NCI-H1105 (cell line): ENCODE measurements at places on chromosomes 16 and 17.
A peak's percentile ranks its signal among the peaks of the same experiment; 100 is the strongest.

DNA sequence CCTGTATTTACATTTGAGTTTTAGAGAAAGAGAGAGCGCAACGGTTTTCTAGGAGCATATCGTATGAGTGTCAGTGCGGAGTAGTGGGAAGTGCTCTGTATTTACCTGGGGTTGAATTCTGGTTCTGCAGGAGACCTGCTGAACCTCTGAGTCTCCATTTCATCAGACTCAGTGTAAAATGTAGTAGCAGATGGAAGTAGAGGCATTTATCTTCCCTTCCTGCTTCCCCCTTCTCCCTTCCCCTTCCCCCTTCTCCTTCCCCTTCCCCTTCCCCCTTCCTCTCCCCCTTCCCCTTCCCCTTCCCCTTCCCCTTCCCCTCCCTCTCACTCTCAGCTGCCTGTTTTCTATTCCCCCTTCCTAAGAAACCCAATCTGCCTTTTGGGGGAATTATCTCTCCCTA lies 426.9 kb downstream of the NPIPA7 start:
- DNase-seq = no peak

GRCh38 chr17:64357191-64357981 lies 33.3 kb downstream of the PECAM1 start:
- no peak for DNase-seq

GRCh38 chr17:81348097-81349055 lies 46.9 kb upstream of the BAHCC1 start:
- DNase-seq = peak; percentile 57

- DNase-seq = no peak
Observed at GRCh38 chr16:21704733-21705132, 41.0 kb downstream of the OTOA start.

DNA sequence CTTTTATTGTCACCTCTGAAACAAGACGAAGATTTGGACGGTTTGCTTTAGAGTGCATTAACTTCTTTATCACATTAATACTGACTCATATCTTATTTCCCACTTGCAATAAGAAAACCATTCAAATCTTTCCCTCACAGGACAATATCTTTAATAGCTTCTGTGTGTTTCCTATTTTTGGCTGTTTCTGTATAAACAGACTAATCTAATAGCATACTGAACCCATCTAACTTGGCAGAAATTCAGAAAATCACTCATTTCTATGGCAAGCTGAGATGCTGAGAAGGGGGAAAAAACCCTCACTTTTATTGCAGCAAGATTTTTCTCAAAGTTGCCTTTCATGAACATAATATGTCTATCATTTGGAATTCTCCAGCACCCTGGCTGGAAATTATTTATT lies 524.9 kb downstream of the WWOX start:
- no peak for DNase-seq

DNA sequence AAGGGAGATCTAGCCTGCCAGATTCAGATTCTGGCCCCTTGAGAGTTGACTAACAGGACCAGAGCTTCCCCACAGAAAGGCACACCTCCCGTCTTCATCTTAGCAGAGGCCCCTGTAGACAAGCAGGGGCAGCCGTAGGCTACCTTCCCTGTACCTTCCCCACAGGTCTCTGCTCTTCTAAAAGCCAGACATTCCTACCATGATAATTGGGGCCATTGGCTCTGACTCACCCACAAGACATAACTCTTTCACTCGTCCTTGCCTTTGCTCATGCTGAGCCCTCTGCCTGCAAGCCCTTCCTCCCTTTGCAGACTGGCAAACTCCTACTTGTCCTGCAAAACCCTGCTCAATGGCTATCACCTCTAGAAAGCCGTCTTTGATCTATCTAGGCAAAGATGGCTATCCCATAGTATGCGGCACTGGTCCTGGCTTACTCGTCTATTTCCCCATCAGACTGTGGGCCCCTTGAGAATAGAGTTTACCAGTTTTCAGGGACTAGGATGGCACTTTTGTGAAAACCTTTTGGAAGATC lies 43.8 kb downstream of the PIMREG start:
- DNase-seq = no peak
